ENCODE measurements at places on chromosomes 1 and 21.

DNA sequence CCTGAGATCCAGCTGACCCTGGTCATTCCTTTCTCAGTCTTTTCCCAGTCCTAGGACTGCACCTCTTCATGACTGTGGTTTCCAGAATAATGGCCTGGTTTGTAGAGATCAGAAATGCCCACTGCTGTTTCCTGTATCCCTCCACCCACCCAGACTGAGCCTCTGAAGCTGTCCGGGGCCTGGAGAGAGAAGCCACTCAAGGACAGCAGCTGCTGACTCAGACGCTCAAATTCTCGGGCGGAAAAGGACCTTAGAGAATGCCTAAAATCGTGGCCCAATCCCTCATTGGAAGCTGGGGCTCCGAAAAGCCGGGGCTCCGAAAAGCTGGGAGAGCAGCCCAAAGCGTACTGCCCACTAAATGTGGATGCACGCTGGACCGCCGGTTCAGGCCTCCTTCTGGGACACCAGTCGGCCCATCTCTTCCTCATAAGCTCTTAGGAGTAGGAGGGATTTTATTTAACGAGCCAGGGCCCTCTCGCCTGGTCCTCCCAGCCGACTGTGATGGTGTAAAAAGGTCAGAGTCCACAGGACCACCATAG lies 7.8 kb upstream of the GPR61 start:
- DNase-seq: no peak

- no peak for DNase-seq
Observed at GRCh38 chr1:218994615-218995014, 179.1 kb upstream of the LYPLAL1 start.

GRCh38 chr1:232518349-232518748 lies 111.6 kb downstream of the SIPA1L2 start:
- no peak for DNase-seq

DNA sequence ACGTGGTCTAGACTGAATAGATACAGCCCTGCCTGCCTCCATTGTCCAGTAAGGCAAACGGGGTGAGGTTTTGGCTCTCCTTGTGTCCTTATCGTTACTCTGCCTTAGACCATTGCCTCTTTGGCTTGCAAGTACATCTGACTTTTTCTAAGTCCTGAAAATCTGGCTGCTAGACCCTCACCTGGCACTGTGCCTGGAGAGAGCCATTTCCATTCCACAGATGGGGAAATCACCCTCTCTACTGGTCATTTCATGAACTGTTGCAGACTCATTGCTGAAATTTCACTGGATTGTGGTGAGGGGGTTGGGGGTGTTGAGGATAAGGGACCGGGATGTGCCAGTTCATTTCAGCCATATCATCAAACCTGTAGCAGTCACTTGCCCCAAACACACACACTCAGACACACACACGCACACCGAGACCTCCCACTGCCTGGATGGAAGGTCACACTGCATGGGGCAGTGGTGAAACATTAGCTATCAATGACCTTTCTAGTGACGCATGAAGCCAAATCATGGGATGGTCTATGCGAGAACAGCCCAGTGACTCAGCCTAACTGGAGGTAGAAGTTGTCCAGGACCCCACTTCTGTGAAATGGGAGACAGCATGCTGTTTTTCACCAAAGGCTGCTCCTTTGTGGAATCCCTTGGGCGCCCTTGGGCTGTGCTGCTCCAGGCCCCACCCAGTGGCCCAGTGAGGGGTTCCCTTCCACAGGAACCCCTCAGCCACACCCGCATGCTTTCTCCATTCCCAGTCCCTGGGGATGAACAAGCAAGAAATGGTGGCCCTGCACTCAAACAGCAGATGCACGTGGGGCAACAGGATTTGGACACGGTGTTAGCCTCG lies 34.9 kb upstream of the VASH2 start:
- DNase-seq: no peak

- no peak for DNase-seq
Observed at GRCh38 chr1:74641876-74642275, 31.7 kb downstream of the ERICH3 start.

DNA sequence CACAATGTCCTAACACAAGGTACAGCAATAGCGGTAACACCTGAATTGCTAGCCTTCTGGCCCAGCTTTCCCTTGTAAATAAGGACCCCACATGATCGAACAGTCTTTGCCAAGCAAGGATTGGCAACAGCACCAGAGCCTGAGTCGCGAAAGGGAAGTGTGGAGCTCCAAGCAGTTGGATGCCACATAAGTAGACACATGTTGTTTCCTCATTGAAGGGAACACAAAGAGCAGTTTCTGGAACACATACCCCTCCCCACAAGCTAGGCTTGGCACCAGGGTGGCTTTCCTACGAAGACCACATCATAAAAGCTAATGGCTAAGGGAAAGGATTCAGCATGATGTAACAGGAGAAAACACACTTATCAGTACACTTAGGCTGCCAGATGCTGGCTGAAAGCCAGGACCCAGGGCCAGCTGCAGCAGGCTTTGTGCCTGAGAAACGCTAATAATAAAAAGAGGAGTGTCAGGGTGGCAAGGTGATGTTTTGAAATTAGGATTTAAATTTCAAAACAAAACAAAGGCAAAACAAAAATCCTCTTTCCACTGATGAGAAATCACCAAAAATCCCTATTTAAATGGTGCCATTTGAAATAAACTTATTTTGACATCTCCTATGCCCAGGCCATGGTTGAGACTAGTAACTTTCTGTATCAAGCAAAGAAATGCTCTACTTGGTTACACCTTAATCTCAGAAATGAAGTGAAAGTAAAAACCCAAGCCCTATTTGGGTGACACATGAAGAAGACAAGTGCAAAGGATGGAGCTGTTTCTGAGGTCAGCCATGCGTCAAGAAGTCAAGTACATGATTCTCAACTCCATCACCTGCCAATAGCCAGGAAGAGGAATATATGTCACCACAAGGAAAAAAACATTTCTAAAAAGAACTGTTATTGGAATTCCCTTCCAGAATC lies 11.9 kb upstream of the CPLANE2 start:
- DNase-seq: no peak
